H9 (cell line): ENCODE measurements at places on chromosomes 3 and 15.

- H3K4me1 ChIP-seq: peaks cover 9% of the 10 kb centered on the region; the same call in 1 of the 2 replicates
- peak overlapping the region; percentile 98 for H3K4me3 ChIP-seq
- no peaks in the 10 kb centered on the region for H3K27me3 ChIP-seq
- H3K27ac ChIP-seq: peak overlapping the region; percentile 64
These were observed 1.1 kb upstream of the TRIM71 start for GRCh38 chr3:32816439-32817256.

- H3K4me1 ChIP-seq: peaks cover 4% of the 10 kb centered on the region; the same call in 1 of the 2 replicates
- no peak overlapping the region for H3K4me3 ChIP-seq
- no peak overlapping the region for H3K27ac ChIP-seq
- DNase-seq: no peak
- H3K27me3 ChIP-seq: no peaks in the 10 kb centered on the region
- no peaks in the 10 kb centered on the region for H3K36me3 ChIP-seq
These were observed 523.0 kb downstream of the FOXP1 start for GRCh38 chr3:71060536-71060935.

GRCh38 chr3:177371888-177372287 is 174.6 kb upstream of the TBL1XR1 start:
- H3K36me3 ChIP-seq: no peaks in the 10 kb centered on the region; the same call in 1 of the 2 replicates
- H3K4me3 ChIP-seq: no peak overlapping the region
- no peaks in the 10 kb centered on the region for H3K4me1 ChIP-seq
- no peak for DNase-seq

- H3K4me1 ChIP-seq: peaks cover 7% of the 10 kb centered on the region; the same call in 1 of the 2 replicates
- H3K4me3 ChIP-seq: peak overlapping the region; percentile 60
- H3K36me3 ChIP-seq: peaks cover 4% of the 10 kb centered on the region; the same call in 1 of the 2 replicates
- no peak overlapping the region for H3K27ac ChIP-seq
- peak; percentile 83 for DNase-seq
These were observed 42.0 kb upstream of the FEZF2 start for GRCh38 chr3:62415312-62415801.

GRCh38 chr3:58163234-58163633 is 47.5 kb downstream of the DNASE1L3 start:
- H3K27ac ChIP-seq: no peak overlapping the region
- no peak for DNase-seq
- H3K27me3 ChIP-seq: no peaks in the 10 kb centered on the region
- H3K4me3 ChIP-seq: no peak overlapping the region
- H3K4me1 ChIP-seq: no peaks in the 10 kb centered on the region

- DNase-seq: no peak
- H3K27ac ChIP-seq: no peak overlapping the region
- no peaks in the 10 kb centered on the region for H3K27me3 ChIP-seq
- no peaks in the 10 kb centered on the region for H3K4me1 ChIP-seq
- no peaks in the 10 kb centered on the region for H3K36me3 ChIP-seq
- no peak overlapping the region for H3K4me3 ChIP-seq
These were observed 329.4 kb upstream of the RORA start for GRCh38 chr15:61558172-61559136.

DNA sequence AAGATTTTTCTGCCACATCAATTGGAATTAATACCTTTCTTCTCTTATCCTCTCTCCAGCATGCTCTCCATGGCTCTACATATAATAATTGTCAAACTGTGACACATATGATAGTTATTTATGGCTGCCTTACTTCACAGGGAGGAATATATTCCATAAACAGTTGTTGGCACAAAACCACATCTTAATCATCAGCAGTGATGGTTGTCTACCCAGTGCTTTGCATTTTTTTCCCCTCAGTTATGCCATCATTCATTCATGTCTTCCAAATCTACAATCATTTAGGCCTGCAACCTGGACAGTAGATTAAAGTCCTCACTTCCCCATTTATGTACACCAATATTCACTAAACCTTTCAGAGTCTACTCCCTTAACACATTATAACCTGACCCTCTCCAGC is 107.7 kb downstream of the THRB start:
- H3K27ac ChIP-seq: no peak overlapping the region
- no peaks in the 10 kb centered on the region for H3K27me3 ChIP-seq
- no peak overlapping the region for H3K4me3 ChIP-seq
- peaks cover 5% of the 10 kb centered on the region; the same call in 1 of the 2 replicates for H3K4me1 ChIP-seq

DNA sequence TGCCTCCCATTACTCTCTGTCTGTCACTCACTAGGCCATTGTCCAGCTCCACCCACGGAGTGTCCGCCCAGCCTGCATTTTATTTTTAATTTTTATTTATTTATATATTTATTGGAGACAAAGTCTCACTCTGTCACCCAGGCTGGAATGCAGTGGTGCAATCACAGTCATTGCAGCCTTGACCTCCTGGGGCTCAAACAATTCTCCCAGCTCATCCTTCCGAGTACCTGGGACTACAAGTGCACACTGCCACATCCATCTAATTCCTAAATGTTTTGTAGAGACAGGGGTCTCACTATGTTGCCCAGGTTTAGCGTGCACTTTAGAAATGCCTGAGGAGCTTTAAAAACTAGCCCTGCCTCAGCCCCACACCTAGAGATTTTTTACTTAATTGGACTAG is 141.5 kb downstream of the LIPC start:
- H3K4me3 ChIP-seq: no peak overlapping the region
- no peak overlapping the region for H3K27ac ChIP-seq
- DNase-seq: no peak

DNA sequence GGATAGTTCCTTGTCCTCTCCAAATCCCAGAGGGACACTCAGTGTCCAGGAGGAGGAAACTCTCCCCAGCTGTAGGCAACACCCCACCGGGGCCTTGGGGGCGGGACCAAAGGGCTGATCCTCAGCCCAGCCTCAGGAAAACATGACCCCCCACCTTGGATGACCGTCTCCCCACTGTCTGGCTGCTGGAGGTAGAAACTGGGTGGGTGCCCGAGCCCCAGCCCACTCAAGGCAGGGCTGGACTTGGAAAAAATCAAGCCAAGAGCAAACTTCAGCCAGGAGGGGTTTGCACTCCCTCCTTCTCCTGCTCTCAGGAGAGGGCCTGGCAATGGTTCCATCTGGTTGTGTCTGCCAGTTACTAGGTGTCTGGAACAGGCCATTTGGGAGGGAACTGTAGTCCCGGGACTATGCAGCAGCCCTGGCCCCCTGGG is 3.6 kb upstream of the RASL12 start:
- no peak for DNase-seq
- H3K4me1 ChIP-seq: peaks cover 5% of the 10 kb centered on the region
- H3K27ac ChIP-seq: no peak overlapping the region
- no peaks in the 10 kb centered on the region for H3K36me3 ChIP-seq
- H3K27me3 ChIP-seq: no peaks in the 10 kb centered on the region

DNA sequence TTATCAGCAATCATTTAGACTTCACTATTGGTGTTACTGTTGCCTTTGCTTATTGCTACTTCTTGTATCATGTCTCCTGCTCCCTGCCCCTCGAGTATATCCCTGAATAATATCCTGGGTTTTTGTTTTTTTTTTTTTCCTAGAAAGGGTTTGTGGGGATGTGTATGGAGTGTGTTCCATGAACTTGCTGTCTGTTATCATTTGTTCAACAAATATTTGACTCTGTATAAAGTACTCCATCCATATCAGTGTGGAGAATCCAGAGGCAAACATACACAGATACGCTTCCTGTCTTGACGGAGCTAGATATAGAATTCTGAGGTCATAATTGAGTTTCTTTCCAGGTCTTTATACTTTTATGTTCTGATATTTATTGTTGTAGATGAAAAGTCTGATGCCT is 31.8 kb upstream of the GOLGA6L9 start:
- no peak for DNase-seq
- peaks cover 4% of the 10 kb centered on the region for H3K36me3 ChIP-seq
- no peaks in the 10 kb centered on the region for H3K27me3 ChIP-seq
- H3K27ac ChIP-seq: no peak overlapping the region

- H3K27me3 ChIP-seq: no peaks in the 10 kb centered on the region
- no peak overlapping the region for H3K27ac ChIP-seq
- H3K4me3 ChIP-seq: no peak overlapping the region
- no peak for DNase-seq
- no peaks in the 10 kb centered on the region; the same call in 1 of the 2 replicates for H3K4me1 ChIP-seq
These were observed 18.1 kb upstream of the AGBL1 start for GRCh38 chr15:86061581-86061980.

GRCh38 chr3:172246107-172246844 is 202.0 kb downstream of the GHSR start:
- peaks cover 30% of the 10 kb centered on the region for H3K36me3 ChIP-seq
- no peak overlapping the region for H3K4me3 ChIP-seq
- no peak overlapping the region for H3K27ac ChIP-seq
- H3K27me3 ChIP-seq: no peaks in the 10 kb centered on the region
- no peak for DNase-seq

DNA sequence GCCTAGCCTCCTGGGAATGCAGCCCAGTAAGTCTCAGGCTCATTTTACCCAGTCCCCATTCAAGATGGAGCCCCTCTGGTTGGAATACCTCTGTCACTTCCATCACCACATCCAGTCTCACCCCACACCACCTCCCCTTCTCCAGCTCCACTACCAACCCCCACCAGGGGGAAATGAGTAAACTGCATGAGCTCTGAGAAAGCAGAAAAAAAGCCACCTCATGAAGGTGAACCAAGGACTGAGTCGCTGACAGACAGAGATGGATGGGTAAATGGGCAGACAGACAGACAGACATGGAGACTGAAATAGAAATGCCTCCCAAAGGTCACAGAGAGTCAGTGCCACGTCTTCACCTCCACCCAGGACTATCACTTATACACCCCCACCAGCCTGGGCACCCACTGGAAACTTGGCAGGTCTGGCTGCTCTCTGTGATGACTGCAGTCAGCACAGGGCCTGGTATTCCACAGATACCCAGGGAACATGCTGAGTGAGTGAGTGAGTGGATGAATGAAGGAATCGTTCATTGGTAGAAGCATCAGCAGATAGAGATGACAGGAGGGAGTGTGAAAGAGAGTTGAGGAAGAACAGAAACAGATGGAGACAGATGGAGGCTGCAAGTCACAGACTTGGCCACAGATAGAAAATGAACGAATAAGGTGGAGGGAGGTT is 4.9 kb upstream of the LOXL1 start:
- H3K27ac ChIP-seq: no peak overlapping the region
- no peaks in the 10 kb centered on the region for H3K27me3 ChIP-seq
- DNase-seq: no peak
- H3K4me1 ChIP-seq: peaks cover 19% of the 10 kb centered on the region; the same call in 1 of the 2 replicates

GRCh38 chr15:96574782-96575181 is 244.3 kb downstream of the NR2F2 start:
- H3K4me3 ChIP-seq: no peak overlapping the region
- H3K36me3 ChIP-seq: no peaks in the 10 kb centered on the region
- no peak for DNase-seq
- no peaks in the 10 kb centered on the region for H3K27me3 ChIP-seq
- no peak overlapping the region for H3K27ac ChIP-seq
- no peaks in the 10 kb centered on the region for H3K4me1 ChIP-seq

DNA sequence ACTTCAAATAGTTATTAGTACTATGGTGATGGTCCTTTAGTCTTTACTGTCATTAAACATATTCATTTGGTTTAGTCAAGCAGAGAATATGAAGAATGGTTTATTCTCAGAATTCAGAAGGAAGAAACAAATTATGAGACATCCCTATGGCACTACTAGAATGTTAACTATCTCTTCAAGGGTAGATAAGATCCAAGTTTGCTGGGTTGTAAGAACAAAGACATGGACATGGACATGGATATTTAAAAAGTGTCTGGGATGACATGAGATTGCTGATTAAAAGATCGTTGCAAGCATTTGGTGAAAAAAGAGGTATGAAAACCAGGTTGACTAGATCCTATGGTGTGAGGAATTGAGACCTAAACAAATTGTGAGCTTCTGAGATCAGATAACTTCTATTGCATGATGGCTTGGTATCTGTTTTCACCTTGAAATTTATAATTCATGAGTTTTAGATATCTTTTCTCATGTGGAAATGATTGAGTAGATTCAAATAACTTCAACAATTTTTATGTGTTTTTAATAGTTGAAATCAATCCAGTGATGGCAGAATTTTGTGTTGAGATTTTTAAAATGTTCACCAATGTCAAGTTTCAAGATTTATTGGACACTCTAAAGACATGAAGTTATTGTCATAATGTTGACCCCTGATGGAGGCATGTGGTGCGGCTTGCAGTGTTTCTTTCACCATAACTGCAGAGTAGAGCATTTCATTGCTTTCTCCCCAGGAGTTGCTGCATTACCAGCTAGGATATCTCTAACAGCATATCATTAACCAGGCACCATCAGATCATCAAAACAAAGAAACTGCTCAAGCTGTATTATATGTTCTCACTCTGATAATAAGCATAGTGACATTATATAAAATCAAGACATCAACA is 72.6 kb downstream of the NAALADL2 start:
- no peak for DNase-seq
- no peaks in the 10 kb centered on the region for H3K27me3 ChIP-seq
- H3K27ac ChIP-seq: no peak overlapping the region
- H3K36me3 ChIP-seq: no peaks in the 10 kb centered on the region; the same call in 2 of the 3 replicates
- H3K4me3 ChIP-seq: no peak overlapping the region

- H3K27ac ChIP-seq: no peak overlapping the region
- peaks cover 59% of the 10 kb centered on the region for H3K36me3 ChIP-seq
- DNase-seq: no peak
- no peaks in the 10 kb centered on the region for H3K27me3 ChIP-seq
These were observed 73.3 kb downstream of the USP13 start for GRCh38 chr3:179726075-179726699.

GRCh38 chr3:39178553-39178952 is 13.8 kb downstream of the XIRP1 start:
- peak overlapping the region; percentile 74 for H3K4me3 ChIP-seq
- H3K4me1 ChIP-seq: peaks cover 12% of the 10 kb centered on the region; the same call in 1 of the 2 replicates
- H3K27ac ChIP-seq: no peak overlapping the region
- no peak for DNase-seq

DNA sequence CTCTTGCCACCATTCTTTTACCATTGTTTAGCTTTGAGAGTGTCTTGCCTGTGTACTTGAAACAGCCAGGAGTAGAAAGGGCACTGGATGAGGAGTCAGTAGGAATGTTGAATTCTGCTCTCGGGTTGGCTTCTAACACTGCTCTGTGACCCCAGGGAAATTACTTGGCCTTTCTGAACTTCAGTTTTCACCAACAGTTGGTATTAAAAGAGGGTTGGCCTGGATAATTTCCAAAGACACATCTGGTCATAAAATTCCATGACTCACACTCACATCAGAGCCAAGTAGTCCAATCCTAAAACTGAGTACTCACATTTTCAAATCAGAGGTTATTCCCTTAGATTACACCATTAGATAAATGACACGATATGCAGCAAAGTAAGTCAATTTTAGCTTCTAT is 141.6 kb downstream of the ECT2 start:
- H3K36me3 ChIP-seq: no peaks in the 10 kb centered on the region
- no peak overlapping the region for H3K4me3 ChIP-seq
- no peaks in the 10 kb centered on the region for H3K4me1 ChIP-seq
- DNase-seq: no peak

DNA sequence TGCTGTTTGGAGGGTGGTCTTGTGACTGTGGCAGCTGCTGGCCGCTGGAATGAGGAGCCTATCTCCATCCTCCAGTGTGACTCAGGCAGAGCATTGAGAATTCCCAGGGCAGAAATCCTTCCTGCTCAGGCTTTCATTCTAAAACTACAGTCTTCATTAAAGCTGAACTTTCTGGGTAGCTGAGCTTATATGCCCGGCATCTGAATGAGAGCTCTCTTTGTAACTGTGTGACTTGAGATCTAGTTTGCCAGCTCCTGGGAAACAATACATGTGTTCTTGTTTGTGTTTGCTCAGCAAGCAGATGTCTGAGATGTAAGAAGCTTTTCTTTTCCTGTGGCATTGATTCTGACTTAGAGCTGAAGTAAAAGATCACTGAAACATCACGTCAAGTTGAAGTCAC is 22.4 kb downstream of the RLBP1 start:
- no peak overlapping the region for H3K4me3 ChIP-seq
- H3K27me3 ChIP-seq: no peaks in the 10 kb centered on the region
- no peak for DNase-seq
- H3K27ac ChIP-seq: no peak overlapping the region
- H3K36me3 ChIP-seq: peaks cover 2% of the 10 kb centered on the region; the same call in 2 of the 3 replicates
